ENCODE measurements at places on chromosomes 5 and 9.

- DNase-seq: peak; percentile 66
Measured at GRCh38 chr9:130196643-130197042, 24.4 kb downstream of the NCS1 start.

DNA sequence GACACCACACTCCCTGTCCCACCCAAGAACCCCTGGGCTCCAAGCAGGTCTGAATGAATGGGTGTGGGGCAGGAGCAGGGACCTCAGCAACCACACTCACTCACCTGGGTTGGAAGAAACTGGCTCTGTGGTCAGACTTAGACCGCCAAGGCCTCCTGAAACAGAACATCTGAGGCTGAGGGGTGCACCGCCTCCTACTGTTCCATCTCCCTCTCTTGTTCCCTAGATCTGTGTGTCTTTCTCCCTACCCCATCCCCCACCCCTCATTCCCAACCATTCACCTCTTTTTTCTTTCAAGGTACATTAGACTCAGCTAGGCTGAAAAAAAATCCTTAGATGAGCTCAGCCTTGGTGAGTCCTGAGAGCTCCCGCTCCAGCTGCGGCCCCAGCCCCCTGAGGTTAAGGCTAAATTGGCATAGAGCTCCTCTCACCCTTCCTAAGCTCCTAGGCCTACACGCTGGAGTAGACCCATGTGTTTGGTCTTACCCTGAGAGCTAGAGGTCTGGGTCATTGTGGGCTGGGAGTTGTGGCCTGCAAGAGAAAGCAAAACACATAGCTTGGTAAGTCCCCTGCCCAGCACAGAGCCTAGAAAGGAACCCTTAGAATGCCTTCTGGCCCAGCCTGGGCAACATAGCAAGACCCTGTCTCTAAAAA lies 4.8 kb downstream of the ECSCR start:
- no peak for DNase-seq

- DNase-seq: no peak
Measured at GRCh38 chr9:124342776-124343485, 72.3 kb downstream of the PSMB7 start.

DNA sequence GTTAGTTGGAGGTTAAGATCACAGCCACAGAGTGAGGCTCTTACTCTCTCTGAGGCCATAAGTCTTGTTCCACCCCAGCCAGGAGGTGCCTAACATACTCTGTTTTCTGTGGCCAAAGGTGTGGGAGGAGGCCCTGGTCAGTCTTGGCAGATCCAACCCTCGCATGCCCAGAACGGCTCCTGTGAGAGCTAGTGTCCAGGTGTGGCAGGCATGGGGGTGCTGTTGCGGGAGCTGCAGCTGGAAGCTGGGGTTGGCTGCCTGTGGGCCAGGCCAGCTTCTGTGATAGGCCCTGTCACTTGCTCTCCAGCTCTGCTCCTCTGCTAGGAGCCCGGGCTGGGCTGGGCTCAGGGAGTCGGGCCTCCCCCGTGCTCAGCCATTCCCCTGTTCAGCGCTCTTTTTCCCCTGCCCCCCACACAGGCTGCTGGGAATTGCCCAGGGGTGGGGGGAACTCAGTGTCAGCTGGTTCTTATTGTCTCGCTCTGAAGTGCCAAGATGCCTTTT lies 31.6 kb downstream of the IER5L start:
- peak; percentile 79 for DNase-seq

GRCh38 chr5:180161420-180162303 lies 47.3 kb downstream of the RASGEF1C start:
- no peak for DNase-seq

- no peak for DNase-seq
Measured at GRCh38 chr5:60856066-60856465, 12.0 kb upstream of the ELOVL7 start.

DNA sequence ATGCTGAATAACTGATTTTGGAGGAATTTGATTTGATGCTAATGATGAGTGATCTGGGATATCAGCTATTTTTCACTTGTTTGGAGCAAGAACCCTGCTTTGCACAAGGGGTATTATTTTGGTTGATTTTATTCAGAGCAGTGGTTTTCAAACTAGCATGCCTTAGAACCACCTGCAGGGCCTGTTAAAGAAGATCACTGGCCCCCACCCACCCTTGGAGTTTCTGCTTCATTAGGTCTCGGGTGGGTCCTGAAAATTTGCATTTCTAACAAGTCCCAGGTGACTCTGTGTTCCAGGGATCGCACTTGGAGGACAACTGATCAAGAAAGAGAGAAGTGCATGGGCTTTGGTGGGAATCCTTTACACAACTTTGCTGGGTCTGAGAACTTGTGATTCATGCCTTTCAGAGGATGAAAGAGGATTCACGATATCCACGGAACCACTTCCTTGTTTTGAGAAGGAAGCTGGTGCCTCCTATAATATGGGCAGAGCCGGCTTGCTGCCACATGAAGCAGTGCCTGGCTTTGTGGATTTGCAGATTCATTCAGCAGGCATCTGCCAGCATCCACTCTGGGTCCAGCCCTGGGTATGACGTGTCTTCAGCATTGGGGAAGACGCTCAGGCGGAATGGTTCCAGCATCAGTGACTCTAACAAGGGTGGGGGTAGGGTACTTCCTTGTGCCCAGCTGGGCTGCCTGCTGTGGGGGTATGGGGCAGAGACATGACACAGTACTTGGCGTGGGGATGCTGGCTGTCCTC lies 106.6 kb upstream of the PITX1 start:
- peak; percentile 44 for DNase-seq

GRCh38 chr9:122463828-122464632 lies 13.7 kb downstream of the OR1J1 start:
- DNase-seq: peak; percentile 9

GRCh38 chr5:100683881-100684280 lies 148.7 kb downstream of the FAM174A start:
- no peak for DNase-seq

GRCh38 chr5:187042-187431 lies 4.3 kb upstream of the LRRC14B start:
- DNase-seq: no peak

DNA sequence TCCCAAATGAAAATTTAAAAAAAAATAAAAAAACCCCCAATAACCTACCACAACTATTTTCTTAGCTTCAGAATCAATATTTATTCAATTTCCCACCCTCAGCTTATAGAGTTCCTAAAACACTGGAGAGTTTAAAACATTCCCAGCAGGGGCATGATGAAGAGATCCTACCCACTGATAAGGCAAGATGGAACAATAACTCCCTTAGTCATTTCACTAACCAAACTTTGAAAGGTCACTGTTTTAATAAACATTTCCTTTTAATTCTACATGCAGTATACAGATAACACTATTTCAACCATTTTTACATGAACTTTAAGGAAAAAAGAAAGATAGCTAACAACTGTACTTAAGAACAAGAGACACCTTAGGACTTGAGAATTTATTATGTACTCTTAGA lies 34.9 kb upstream of the ACOT12 start:
- DNase-seq: no peak

DNA sequence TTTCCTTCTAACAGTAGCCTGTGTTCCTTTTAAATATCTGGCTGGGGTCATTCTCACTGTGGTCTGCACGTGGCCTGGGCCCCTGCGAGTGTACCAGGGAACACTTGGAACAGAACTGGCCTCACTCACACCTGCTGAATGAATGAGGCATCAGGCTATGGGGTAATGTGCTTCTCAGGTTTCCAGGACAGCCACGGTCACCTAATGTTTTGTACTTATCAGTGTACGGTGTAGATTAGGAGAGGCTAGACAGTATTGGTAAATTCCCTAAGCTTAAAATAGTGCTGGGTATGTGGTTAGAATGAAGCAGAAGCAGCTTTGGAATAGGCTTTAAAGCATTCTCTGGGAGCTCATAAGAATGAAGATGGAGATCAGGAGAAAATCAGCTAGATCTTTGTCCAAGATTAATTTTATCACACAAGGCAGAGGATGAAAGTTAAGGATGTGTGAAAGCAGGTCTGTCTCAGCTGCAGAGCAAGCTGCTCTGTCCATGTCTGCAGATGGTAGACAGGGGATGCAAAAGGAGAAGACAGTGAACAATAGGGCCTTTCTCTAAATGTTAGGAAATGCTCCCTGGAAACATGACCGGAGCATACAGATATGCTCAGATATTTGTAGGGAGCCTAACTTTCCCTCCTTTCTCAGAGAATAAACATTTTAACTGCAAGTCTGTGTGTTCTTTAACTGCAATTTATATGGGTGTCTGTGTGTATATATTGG lies 267.5 kb downstream of the NR3C1 start:
- DNase-seq: peak; percentile 34

GRCh38 chr5:93476251-93476742 lies 104.7 kb downstream of the NR2F1-AS1 start:
- DNase-seq: no peak

DNA sequence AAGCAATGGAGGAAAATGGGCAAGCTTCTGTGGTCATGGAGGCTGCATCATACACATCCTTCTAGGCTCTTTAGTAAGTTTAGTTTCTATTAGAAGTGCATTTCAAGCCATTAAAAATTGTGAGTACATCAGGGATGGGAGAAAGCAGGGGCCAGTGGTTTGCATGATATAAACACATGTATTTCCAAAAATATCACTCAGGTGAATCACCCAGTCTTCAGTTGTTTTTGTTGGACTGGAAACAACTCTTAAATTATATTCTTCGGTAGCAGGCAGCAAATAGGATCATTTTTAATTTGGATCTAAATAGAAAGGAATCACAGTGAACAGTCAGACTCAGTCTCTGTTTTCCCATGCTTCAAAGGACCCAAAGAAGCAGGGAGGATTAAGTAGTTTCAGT lies 657.9 kb downstream of the TLR4 start:
- no peak for DNase-seq

GRCh38 chr9:126806336-126806735 lies 1.5 kb downstream of the ZBTB43 start:
- no peak for DNase-seq

DNA sequence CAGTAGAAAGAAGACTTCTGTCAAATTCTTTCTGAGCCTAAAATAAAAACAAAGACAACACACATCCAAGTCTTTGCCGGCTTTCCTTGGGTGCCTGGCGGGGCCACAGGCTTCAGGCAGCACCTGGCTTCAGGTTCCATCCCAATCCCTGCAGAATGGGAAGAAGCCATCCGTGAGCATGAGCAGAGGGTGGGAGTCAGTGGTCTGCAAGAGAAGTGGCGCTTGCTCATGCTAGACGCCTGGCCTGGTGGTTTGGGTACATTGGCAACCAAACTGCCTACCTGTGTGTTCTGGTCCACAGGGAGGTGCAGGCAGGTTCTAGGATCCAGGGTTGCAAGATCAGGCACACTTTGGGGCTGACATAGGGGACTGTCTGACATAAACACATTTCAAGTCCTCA lies 47.6 kb upstream of the RETREG1 start:
- no peak for DNase-seq

DNA sequence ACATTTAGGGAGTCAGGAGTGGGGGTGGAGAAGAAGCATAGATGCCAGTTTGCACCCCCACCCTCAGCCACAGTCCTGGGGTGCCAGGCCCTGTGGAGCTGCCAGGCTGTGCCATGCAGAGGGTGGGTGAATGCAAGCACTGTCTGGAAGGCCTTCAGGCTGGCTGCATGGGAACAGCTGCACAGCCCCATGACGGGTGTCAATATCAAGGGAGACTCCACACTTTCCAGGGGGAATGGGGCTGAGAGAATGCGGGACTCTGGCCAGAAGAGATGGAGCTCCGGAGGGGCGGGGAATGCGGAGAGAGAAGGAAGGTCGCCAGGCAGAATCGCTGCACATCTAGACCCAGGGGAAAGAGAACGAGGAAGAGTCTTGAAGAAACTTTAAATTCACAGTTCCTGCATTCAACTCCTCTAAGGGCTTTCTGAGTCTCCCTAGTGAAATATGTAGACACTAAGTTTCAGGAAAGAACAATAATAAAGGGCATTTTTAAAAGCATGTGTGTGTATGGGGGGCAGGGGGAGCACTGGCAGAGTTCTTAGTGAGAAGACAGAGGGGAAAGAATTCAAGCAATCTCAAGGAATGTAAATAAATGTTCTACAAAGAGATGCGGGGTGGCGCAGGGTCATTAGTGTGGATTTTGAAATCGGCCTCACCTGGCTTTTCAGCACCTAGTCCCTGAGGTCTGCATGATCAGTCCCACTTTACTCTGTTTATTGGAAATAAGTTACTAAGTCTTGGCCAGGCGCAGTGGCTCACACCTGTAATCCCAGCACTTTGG lies 59.1 kb downstream of the BOD1 start:
- DNase-seq: no peak

DNA sequence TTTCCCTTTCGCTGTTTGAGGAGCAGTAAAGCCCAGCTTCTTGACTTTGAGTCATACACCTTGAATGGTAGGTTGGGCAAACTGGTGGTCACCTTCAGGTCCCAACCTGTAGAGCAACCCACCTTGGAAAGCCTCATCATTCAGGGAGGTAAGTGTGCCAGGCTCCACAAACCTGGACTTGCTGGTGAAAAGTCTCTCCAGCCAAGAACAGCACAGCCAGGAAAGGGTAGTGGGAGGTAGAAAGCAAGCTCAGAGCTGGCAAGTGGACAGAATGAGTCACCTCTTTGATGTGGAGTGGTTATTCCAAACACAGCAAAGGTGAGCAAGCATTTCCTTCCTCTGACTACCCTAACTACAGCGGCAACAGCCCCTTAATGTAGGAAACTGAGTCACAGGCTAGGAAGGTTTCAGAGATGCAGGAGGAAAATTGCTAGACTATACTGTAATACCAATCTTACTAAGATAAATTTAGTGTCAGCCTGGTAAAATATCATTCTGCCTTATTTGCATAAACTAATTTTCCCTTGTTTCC lies 117.5 kb upstream of the MTAP start:
- peak; percentile 70 for DNase-seq

- DNase-seq: peak; percentile 24
Measured at GRCh38 chr5:118611332-118611945, 376.9 kb downstream of the DTWD2 start.

DNA sequence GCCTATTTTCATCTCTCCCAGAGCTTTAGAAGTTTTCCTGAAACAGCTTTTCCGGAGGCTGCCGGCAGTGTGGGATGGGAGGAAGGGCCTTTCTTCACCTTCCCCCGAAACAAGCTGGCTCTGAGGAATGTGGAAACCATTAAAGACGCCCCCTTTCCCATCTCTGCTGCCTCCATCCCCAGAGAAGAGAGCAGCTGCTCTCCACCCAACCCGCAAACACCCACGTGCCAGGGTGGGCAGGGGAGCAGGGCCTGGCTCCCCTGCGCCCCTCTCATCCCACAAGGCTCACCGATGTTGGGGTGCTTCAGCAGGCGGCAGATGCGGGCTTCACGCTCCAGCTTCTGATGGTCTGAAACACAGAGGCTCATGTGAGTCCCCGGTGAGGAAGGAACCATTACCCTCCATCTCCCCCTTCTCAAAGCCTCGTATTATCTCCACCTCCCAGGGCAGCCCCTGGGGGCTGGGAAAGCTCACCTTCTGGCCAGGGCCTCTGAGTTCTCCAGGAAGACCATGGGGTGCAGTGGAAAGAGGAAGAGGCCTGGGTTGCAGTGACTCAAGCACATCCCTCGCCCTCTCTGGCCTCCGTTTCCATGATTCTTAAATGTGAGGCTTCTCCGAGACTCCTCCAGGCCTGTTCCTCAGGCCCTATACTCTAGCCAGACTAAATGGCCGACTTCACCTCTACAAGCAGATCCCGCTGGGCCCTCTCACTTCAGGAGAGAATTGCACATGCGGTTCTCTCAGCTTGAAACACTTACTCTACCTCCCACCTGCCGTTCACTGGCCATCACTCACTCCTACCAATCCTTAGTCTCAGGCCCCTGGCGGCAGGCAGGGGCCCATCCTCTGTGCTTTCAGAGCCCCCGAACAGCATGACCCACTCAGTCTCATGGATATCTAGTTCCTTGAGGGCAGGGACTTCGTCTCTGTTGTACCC lies 24.6 kb downstream of the CAMK2A start:
- no peak for DNase-seq

- DNase-seq: no peak
Measured at GRCh38 chr5:115087951-115088350, 81.8 kb downstream of the TRIM36 start.

- peak; percentile 83 for DNase-seq
Measured at GRCh38 chr5:132497488-132497997, 7.0 kb upstream of the IRF1 start.

Data from stomach (tissue), 19 donors.